ENCODE measurements at places on chromosomes 7 and 10.

DNA sequence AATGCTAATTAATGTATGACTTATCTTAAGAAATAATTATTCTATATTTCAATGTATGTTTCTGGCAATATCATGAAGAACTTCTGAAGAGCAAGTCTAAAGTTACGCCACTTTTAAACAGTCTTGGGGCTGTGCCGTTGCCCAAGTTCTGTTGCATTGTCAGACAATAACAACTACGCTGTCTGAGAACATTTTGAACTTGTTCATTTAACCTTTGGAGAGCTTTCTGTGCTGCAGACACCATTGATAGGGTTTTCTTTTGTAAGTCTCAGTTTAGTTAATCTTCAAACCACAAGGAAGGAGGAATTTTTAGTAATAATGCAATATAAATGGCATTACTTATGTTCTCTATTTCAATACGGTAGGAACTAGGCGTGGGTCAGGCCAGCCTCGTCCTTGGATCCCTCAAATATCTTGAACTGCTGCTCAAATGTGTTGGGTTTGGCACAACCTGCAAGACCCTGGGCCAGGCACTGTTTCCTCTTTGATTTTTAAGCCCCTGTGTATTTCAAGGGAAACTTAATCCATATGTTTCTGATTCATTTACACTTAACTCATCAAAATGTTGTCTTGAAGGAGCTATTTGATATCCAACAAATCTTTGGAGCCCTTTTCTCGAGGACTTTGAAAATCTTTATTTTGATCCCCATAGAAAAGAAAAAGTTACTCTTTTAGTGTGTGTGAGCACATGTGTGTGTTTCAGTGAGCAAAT lies 215.5 kb downstream of the INHBA start:
- no peak for DNase-seq

DNA sequence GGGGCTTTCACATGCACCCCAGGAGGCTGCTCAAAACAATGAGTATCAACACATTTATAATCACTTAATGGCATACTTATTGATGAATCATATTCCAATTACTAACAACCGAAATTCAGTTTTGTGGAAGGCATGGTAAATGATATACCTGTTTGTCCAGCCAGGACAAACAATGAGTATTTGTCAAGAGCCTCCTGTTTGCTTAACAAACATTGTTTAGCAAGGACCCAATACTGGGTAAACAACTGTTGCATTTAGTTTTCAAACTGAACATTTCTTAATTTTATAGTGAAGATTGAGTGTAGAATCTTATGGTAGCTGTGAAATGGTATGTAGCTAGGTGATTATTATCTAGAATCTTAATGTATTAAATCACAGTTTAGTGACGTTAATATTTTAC lies 473.7 kb downstream of the ATRNL1 start:
- no peak for DNase-seq

GRCh38 chr10:92047215-92047614 lies 123.6 kb downstream of the BTAF1 start:
- DNase-seq, result no peak

- no peak for DNase-seq
Measured at GRCh38 chr10:47276576-47277351, 23.2 kb upstream of the GDF10 start.

DNA sequence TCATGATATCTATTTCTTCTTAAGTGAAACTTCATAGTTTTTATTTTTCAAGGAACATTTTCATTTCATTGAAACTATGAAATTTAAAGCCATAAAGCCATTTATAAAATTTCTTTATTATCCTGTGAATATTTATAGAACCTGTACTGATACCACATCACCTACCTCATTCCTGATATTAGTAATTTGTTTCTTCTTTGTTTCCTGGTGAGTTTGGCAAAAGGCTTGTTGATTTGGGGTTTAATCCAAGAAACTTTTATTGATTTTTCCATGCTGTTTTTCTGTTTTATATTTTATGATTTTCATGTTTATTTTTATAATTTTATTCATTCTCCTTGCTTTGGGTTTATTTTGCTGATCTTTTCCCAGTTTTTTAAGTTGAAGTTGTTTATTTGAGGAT lies 669.4 kb downstream of the NXPH1 start:
- no peak for DNase-seq

GRCh38 chr10:10313149-10313835 lies 704.4 kb upstream of the CELF2 start:
- no peak for DNase-seq

GRCh38 chr10:3468919-3469638 lies 296.5 kb upstream of the PITRM1 start:
- no peak for DNase-seq

DNA sequence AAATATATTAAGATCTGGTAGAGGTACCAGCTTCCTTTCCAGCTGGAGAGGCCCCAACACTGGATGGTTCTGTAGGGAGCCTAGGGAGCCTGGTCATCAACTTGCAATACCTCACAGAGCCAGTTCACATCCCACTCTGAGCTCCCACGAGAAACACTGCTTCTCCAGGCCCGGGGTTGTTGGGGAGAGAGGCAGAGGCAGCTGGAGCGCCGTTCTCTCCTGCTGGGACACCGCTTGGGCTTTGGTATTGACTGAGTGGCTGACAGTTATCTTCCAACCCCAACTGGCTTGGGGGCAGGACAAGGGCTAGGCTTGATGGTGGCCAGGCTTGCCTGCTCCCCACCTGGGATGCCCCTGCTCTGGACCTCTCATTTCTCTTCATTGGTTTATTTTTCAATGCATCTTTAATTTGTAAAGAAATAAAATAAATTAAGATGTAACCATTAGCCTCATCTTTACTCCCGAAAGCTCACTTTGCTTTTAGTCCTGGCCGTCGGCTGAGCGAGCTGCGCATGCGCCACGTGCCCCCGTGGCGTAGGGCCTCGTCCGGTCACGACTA lies 10.0 kb upstream of the CHCHD1 start:
- DNase-seq, result peak; percentile 79

- no peak for DNase-seq
Measured at GRCh38 chr10:17891435-17891834, 60.3 kb upstream of the SLC39A12 start.

GRCh38 chr7:116592445-116592844 lies 67.6 kb downstream of the CAV1 start:
- DNase-seq, result no peak

DNA sequence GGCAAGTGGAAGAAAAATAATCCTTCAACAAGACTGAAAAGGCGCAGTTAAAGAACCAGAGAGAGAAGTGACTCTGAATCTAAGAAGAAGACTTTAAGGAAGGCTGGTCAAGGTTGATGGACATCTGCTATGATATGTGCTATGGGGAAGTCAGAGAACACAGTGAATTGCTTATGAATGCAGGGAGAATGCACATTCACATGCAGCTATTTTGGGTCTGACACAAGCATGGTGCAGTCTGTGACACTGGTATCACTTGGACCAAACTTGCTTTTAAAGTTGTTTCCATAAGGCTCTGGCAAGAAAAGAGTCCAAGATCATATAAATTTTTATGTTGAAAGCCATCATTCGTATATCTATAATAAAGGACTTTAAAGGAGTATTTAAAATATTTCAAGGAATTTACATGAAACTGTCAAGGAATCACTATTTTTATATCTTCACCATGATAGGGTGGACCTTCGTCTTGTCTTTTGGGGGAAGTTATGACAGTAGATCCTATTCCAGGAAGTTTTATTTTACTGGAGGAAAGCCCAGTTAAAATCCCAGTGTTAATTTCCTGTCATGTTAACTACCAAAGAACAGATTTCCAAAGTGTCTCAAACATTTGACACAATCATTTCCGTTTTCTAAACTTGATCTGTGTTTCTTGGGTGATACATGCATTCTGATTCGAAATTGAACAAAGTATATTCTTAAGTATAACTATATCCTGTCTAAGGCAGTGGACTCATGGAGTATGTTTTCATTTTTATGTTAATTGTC lies 239.6 kb downstream of the SDK1 start:
- DNase-seq, result no peak

- no peak for DNase-seq
Measured at GRCh38 chr7:44110719-44111635, 6.8 kb downstream of the AEBP1 start.

DNA sequence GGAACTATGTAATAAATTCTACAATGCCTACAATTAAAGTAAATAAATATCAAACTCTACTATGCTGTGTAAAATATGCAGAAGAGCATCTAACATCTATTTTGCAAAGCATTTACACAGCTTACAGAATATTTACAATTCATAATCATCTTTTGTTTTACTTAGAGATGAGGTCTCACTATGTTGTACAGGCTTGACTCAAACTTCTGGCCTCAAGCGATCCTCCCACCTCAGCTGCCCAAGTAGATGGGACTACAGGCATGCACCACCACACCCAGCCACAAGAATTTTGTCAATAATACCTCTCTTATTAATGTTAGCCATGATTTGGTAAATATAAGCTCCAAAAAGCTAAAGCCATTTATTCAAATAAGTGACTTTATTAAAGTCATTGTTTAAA lies 21.9 kb upstream of the CAV2 start:
- no peak for DNase-seq

GRCh38 chr10:42836771-42837468 lies 54.3 kb downstream of the BMS1 start:
- DNase-seq, result peak; percentile 25

DNA sequence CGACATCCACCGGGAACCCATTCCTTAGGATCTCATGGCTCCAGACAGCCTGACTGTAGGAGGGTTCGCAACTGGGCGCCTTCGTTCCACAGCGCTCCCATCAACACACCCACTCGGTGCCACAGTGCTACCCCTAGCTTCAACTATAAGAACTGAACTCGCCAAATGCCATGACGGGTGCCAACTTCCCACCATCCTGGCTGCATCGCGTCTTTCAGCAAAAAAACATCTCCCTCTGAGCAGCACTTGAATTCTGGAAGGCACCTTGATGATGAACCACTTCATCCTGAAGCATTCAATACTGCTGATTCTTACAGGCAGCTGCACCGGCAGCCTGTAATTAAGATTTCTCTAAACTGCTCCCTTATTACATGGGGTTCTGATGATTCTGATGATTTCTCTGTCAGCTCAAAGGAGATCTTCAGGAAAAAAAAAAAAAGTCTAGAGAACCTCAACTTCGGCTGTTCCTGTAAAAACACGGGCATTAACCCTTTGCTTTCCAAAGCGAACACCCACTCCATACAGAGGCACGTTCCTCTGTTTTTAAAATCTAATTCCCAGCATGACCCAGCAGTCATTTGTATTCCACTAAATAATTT lies 1.3 kb downstream of the CYTH3 start:
- DNase-seq, result peak; percentile 22

- DNase-seq, result no peak
Measured at GRCh38 chr7:36583318-36583717, 141.0 kb downstream of the AOAH start.

- DNase-seq, result no peak
Measured at GRCh38 chr10:93973748-93974445, 19.8 kb upstream of the PLCE1 start.

- no peak for DNase-seq
Measured at GRCh38 chr7:114821030-114821900, 100.6 kb upstream of the MDFIC start.

- DNase-seq, result no peak
Measured at GRCh38 chr7:151014950-151015349, 9.3 kb downstream of the ATG9B start.

- peak; percentile 56 for DNase-seq
Measured at GRCh38 chr7:105849122-105849855, 27.1 kb downstream of the ATXN7L1 start.

DNA sequence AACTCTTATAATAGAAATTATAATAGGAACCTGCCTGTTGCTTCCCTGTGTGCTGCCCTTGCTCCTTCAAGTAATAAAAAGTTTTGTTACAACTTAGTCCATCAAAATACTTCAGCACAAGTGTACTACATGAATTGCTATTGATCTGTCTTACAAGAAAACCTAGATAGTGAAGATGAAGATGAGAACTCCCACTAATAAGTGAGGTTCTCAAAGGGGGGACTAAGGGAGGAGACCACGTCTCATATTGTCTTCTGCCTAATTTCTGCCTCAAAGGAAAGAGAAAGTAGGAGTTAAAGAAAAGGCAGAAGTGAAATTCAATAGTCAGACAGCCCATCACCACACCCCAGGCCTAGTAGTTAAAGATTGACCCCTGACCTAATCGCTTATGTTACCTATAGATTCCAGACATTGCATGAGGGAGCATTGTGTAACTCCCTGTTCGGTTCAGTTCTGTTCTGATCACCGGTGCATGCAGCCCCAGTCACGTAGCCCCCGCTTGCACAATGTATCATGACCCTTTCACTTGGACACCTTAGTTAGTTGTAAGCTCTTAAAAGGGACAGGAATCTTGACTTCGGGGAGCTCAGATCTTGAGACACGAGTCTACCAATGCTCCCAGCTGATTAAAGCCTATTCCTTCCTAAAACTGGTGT lies 18.2 kb upstream of the CHST3 start:
- DNase-seq, result no peak

- no peak for DNase-seq
Measured at GRCh38 chr10:72034040-72034499, 54.3 kb downstream of the SPOCK2 start.

GRCh38 chr7:100212631-100213286 lies 7.0 kb upstream of the PVRIG start:
- no peak for DNase-seq

DNA sequence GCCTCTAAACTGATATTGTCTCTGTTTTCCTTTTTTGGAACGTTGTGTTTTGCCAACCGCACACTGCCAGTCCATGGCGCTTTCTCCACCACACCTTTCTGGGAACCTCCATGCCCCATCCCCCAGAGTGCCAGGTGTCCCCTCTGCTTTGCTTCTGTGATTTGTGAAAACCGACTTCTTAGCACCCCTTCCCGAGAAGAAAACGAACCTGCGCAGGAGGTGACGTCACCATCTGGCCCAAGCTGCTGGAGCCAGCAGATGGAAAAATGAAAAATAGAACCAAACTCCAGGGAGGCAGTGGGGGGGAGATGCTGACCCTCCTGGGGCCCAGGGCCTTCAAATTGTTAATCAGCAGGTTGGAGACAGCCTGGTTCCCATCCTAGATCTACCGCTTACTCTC lies 103.8 kb downstream of the HTR5A start:
- DNase-seq, result no peak

DNA sequence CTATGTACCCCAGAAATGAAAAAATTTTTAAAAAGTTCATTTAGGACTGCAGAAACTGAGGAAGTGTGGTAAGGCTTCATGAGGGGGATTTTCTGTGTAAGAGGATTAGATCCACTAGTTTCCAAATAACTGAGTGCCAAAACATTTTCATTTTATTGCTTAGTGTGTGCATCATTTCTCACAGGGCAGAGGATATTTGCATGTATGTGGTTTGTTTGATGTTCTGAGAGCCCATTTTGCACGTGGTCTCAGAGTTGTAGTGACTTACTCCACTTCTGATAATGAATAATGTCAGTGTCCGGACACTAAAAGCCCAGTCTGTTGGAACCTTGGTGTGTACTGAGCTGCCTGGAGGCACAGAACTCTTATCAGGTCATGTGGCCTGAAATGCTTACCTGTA lies 299.9 kb downstream of the AUTS2 start:
- no peak for DNase-seq

- no peak for DNase-seq
Measured at GRCh38 chr10:54900584-54900983, 99.6 kb upstream of the PCDH15 start.

DNA sequence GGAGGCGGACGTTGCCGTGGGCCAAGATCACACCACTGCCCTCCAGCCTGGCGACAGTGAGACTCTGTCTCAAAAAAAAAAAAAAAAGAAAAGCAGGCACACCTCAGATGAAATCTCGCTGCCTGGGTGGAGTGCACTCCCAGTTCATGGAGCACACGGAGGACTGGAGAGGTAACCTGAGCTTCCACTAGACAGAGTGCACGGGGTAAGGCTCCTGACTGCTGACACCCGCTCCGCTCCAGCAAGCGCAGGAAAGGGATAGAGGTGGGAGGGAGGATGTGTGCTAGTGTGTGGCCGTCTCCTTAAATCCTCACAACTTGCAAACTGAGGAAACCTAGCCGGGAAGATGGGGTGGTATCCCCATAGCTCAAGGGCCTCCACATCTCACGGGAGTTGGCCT lies 50.8 kb downstream of the FAM53B start:
- no peak for DNase-seq

All from WTC11 (cell line).